Umbilical cord (tissue), 2 donors: ENCODE measurements at places on chromosomes 3 and 15.

DNA sequence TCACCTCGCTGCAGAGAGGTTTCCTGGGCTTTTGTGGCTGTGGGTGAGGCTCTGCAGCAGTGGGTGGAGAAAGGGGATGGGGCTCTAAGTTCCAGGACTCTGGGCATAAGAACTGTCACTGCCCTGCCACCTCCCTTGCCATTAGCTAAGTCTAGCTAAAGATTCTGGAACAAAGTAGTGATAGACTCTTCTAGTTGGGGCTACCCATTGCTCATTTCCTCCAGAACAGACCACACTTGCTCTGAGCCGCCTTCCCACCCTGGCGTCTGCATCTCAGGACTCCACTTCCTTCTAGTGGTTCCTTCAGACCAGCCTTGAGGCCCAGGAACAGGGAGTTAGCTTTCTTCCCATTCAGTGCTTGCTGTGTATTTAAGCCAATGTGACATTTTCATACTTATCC lies 7.5 kb downstream of the ARHGAP31 start:
- DNase-seq: no peak

GRCh38 chr15:68442041-68442440 lies 10.1 kb upstream of the ITGA11 start:
- no peak for DNase-seq

- no peak for DNase-seq
Measured at GRCh38 chr15:74304431-74304830, 63.0 kb downstream of the CYP11A1 start.

DNA sequence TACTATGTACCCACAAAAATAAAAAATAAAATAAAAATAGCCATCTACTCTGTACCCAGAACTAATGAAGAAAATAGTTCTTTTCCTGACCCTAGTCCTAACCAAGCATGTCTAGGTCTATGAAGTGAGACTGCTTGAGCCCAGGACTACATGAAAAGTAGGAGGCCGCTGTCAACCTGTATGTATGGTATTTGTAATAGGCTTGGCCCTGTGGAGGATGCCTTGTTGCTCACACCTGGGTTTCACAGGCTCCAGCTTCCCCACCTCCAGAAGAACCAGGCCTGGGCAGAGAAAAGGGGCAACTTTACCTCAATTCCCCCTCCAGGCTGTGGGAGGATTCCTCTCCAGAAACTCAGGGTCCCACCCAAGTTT lies 6.8 kb upstream of the PKM start:
- DNase-seq: no peak
